ENCODE measurements at places on chromosomes 4 and X.

DNA sequence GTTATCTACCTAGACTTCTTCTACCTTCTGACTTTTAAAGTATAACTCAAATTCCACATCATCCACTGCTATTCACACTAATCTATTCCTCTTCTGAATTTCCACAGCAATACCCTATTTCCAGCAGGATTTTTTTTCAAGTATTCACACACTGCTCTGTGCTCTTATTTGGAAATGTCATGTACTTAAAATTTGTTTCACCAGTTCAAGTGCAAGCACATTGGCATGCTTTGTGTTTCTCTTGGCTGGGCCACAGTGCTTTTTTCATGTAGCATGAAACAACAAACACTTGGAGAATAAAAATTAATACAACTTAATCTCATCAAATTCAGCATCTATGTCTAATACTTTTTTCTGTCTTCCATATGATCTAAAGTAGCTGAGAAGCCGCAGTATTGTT is 161.8 kb upstream of the PCDH18 start:
- DNase-seq, result no peak

DNA sequence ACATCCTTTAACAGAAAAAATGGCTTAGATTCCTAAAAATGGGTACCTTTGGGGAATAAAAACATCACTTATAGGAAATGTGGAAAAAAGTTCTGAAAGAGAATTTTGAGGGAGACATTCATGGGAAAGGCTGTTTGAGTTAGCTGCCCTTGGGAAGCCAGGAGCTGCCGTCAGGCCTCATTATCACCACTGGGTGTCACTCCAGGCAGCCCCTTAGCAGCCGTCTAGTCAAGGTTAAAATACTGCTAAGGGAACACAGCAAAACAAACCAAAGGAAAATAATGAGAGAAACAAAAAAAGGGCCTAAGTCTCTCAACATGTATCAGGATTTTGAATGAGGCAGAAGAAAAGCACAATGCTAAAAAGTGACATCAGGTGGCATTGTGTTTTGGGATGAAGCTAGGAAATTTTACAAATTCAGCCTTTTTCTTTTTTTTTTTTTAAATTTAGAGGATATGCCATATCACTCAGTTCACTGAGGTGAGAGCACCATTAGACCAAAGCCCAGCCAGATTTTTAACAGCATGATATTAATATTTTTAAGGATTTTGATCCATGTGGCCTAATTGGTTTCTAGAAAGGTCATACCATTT is 235.3 kb downstream of the GPAT3 start:
- DNase-seq, result no peak

GRCh38 chr4:115609631-115610030 is 496.2 kb upstream of the NDST4 start:
- no peak for DNase-seq

DNA sequence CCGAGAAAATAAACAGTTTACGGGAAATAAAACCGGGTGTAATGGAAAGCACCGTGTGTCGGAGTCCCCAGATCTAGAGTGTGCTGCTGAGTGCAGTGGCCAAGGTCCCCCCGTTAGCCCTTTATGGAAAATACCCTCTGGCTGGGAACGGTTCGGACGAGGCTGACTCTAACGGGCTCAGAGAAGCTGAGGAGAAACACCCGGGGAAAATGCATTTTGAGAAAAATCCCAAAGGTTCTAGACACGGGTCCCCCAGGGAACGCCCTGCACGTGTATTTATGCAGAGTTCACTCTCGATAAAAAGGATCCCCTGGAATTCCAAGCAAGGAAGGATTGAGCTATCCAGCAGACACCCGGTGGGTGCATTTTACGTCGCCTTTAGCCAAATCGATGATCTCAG is 177.2 kb downstream of the CRLF2 start:
- DNase-seq, result no peak

DNA sequence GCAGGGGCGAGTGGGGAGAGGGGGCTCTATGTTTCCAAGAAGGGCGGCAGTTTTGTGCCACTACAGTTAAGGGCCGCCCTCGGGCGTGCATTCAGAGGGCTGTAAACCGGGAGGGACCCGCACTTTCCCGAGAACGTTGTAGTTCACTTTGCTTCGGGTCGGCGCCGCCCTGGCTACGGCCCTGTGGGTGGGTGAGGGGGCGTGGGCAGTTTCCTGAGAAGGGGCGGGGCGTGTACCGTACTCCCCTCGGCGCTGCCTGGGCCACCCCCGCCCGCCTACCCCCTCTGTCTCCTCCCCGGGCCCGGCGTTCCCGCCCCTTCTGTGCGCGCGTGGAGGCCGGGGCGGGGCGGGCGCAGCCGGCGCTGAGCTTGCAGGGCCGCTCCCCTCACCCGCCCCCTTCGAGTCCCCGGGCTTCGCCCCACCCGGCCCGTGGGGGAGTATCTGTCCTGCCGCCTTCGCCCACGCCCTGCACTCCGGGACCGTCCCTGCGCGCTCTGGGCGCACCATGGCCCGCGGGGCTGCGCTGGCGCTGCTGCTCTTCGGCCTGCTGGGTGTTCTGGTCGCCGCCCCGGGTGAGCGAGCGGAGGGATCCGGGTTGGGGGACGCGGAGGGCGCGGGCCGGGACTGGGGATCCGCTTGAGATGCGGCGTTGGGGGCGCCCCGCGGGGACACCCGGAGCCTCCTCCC is at the start of gene CD99:
Gene CD99, plus strand, starts transcription at position 440 of the 687 bp plus-strand sequence. Its CDS starts 66 bp downstream, at position 506.
- DNase-seq, result no peak

- DNase-seq, result no peak
These were observed 492.6 kb downstream of the BCOR start for GRCh38 chrX:39605183-39605582.

DNA sequence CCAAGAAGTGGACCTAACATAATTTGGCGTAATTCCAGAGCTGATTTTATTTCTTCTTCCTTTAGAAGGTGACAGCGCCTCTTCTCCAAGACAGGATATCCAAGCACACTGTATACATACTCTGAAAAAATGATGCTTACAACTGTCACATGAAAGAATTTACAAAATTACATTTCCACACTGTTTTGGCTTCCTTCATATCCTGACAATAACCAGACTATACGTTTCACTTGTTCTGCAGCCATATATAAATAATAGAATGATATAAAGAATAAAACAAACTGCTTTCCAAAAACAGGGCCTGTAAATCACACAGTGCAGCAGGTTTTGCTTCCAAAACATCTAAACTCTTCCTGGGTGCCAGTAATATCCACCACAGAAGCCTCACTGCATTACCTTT is 141.6 kb downstream of the FBXO8 start:
- no peak for DNase-seq

DNA sequence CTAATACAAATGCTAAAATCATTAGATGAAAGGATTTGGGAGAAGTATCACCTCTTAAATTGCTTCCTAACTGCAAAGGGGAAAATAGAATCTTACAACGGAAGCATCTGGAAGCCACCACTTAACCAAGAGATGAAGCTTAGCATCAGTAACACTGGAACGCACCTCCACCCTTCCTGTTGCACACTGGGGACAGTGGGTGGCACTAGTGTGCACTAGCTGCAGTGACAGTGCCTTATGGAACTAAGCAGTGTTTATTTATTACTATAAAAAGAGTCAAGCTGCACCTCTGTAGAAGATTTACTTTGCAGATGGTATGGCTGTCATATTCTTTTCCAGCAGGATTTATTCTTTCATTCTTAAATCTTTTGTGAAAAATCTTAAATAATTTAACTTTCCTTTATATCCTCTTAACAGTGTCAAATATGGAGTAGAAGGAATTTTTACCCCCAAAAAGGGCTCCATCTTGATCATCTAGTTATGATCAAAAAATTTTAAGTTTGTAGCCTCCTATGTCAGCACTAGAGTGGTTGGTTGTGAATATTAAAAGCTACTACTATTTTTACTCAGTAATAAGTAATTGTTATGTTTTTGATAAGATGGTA is 76.7 kb downstream of the SCD5 start:
- DNase-seq, result no peak

DNA sequence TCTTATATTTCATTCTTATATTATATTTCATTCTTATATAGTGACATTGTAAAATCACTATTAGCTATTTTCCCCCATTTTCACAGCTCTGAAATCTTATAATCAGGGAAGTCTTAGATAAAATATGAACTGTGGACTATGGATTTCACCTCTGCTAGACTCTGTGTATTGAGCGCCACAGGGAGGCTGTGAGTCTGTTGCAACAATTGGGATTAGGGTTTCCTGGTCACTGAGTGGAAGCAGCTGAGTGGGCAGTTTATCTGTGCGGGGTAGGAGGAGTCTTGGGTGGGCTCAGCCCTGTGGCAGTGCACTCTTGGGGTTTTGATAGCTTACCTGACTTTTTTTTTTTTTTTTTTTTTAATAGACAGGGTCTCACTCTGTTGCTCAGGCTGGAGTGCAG is 249.5 kb downstream of the PTTG2 start:
- no peak for DNase-seq

DNA sequence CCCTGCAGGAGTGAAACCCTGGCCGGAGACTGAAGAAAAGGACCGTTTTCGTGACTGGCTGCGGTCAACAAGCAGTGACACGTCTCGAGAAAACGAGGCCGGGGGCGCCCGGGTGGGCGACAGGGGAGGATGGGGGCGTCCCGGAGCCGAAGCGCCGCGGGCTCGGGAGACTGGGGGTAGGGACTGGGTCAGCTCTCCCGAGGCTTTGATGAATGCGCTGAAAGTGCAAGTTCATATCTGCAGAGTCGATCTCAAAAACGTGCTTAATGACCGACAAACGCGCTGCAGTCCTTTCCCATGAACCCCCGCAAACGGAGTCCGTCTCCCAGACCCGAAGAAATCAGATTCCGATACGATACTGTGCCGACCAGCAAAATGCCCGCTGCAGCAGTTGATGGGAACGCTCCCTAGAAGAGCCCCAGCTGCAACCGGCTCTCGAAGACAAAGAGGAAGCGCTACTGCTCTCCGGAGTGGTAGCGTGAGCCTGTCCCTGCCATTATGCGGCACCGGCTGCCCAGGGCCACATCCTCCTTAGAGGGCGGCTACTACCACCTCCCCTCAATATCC is 806 bp upstream of the CD99L2 start:
- DNase-seq, result peak; percentile 4

DNA sequence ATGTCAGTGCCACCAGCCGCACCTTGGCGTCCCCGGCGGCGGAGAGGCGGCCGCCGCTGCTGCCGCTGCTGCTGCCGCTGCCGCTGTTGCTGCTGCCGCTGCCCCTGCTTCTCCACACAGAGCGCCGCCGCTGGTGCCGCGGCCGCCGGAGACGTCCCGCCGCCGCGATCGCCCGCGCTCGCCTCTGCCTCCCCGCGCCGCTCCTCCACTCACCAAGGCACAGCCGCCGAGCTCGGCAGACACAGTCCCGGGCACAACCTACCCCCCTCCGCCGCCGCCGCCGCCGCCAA is at the start of gene PPP3CA:
Gene PPP3CA, minus strand, starts transcription at position 260 of the 290 bp plus-strand sequence.
- DNase-seq, result no peak

DNA sequence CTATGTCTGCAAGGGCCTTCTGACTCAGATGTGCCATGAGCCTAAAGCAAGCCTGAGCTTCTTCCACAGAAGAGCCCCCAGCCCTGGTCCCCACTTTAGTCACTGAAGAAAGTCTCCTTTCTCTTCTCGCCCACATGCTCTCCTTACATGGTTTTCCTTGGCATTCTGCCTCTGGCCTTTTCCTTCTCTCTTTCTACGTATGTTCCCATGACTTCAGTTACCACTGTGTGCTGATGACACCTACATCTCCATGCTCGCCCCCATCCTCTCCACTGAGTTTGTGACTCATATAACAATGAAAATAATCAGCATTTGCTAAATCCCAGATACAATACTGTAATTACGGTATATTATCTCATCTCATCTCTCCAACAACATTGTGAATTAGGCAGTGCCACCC is 149.3 kb downstream of the AMMECR1 start:
- no peak for DNase-seq

DNA sequence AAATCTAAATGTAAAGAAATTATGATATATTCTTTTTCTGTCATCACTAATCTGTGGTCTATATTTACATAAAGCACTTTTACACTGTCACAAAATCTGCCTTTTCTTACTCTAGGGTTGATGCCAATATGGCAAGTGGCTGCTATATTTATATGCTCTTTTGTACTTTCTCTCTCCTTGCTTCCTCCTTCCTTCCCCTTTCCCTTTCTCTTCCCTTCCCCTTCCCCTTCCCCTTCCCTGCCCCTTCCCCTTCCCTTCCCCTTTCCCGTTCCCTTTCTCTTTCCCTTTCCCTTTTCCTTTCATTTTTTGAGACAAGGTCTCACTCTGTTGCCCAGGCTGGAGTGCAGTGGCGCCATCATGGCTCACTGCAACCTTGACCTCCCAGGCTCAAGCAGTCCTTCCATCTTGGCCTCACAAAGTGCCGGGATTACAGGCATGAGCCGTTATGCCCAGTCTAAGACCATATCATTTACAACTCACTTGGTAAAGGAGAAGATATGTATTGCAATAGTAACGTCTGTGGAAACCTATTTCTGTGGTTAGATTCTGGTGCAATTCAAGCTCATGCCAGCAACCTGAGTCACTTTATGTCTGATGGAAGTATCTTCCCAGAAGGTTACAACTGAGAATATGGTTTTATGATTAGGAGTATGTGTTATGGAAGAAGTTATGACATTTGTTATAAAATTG is 13.9 kb upstream of the PLAC8 start:
- no peak for DNase-seq

DNA sequence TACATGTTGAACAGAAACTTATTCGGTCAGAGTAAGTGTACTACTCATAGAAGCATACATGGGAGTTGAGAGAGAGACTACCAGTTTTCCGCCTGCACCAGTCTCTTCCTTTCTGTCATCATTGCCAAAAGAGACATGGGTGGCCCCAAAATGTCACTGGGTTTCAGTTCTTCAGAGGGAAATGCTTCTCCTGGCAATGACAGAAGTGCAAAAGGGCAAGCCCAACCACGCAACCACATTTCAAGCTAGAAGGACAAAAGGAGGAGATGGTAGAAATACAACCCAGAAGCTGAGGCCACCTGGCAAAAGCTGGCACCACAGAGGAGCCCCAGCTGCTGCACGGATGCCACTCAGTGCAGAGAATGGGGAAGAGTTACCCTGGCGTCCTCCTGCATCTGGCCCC is 320.1 kb downstream of the BCOR start:
- no peak for DNase-seq

DNA sequence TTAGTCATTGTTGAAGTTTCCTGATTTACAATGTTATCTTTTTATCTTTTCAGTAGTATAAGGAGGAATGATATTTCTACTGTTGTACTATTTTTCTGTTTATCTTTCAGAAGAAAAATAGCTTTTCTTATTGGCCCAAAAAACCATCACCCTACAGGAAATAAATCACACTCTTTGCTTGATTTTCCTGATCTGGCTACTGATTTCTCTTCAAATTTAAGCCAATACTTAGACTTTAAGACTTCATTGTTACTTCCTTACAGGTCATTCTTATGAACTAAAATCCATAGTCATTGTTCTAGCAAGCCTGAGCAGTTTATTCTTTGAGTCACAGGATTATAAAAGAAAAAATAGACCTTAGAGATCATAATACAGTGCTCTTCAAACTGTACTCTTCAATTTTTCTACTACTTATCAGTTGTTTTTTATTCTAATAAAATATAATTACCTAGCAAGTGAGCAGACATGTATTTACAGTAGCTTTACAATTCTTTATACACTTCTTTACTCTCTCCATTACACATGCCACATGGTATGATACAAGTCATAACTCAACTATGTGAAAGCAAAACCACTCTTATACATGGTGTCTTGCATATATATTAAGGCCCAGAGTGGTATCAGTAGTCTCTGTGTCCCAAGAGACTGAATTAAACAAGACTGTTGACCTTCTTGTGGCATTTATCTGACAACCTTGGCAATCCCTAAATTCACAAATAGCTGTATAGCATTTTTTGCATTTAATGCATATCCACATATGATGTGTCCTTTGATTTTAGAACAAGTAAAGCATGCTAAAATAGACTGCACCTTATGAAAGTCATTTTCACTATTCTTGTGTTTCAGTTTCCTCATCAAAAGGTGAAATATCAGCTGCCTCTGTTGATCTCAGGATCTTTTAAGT is 47.9 kb downstream of the TET2 start:
- no peak for DNase-seq

All from NCI-H2107 (cell line).